ENCODE measurements at places on chromosomes 7 and 10. TPM values are rescaled to one million over a fixed set of nuclear protein-coding genes. Genes with fewer than 3 reads are reported as not detected.

- no peak overlapping the region for H3K27ac ChIP-seq
- no peaks in the 10 kb centered on the region for H3K27me3 ChIP-seq
- no peaks in the 10 kb centered on the region for H3K36me3 ChIP-seq
- DNase-seq = no peak
Observed at GRCh38 chr7:144818511-144818910, 17.3 kb downstream of the TPK1 start.

DNA sequence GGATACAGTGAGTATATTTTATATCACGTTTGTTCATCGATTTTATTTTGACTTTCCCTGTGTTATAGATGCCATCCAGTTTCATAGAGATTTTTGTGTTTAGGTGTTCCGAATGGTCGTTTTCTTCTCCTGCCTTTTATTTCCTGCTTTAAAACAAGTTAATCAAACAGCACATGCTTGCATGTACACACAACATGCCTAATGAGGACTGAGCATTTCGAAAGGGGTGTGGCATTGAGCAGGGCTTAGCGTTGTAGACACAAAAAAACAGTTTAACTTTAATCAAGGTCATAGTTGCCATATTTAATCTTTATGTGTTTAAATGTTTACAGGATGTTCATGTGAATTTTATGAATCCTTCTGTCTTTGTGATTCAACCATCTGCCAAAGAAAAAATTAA is 430.5 kb upstream of the GALNT17 start:
- DNase-seq = no peak
- H3K27me3 ChIP-seq = no peaks in the 10 kb centered on the region
- H3K4me3 ChIP-seq = no peak overlapping the region
- H3K36me3 ChIP-seq = no peaks in the 10 kb centered on the region
- no peaks in the 10 kb centered on the region for H3K4me1 ChIP-seq
- no peak overlapping the region for H3K27ac ChIP-seq

DNA sequence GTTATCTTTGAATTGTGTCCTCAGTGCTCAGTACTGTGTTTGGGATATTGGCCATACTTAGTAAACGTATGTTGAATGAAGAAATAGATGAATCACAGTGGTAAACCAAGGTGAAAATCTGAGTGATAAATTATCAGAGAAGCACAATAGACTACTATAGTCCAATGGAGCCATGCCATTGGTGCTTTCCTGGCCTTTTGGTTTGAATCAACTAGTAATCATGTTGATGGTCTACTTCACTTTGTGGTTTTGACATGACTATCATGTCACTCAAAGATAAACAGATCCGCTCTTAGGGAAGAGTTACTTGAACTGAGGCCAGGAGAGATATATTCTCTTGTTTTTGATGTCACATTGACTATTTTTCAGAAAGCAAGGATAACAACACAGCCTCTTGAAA is 86.1 kb upstream of the IGFBP3 start:
- no peaks in the 10 kb centered on the region for H3K27me3 ChIP-seq
- H3K36me3 ChIP-seq = no peaks in the 10 kb centered on the region
- no peak for DNase-seq

DNA sequence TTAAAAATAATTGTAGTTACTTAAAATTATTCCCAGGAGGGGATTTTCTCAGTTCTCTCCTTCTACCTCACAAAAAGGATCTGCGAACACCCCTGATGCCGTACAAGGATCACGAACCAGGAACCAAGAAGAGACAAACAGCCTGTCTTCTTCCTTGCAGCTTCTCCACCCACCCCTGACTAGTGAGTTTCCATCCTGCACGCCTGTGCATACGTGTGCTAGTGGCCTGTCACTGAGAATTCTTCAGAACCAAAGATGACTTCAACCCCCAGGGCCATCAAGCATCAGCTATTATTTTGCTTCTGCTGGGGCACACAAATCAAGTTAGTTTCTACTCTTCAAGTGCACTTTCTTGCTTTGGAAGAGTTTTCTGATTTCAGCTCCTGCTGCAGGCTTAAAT is 175.5 kb upstream of the KLF6 start:
- no peaks in the 10 kb centered on the region for H3K36me3 ChIP-seq
- DNase-seq = no peak
- no peak overlapping the region for H3K4me3 ChIP-seq
- no peaks in the 10 kb centered on the region for H3K4me1 ChIP-seq
- no peak overlapping the region for H3K27ac ChIP-seq

GRCh38 chr7:7202375-7202720 is 20.0 kb downstream of the C1GALT1 start:
- H3K4me3 ChIP-seq = no peak overlapping the region
- H3K27ac ChIP-seq = no peak overlapping the region
- H3K36me3 ChIP-seq = no peaks in the 10 kb centered on the region
- H3K4me1 ChIP-seq = no peaks in the 10 kb centered on the region

- H3K4me1 ChIP-seq = no peaks in the 10 kb centered on the region
- no peaks in the 10 kb centered on the region for H3K36me3 ChIP-seq
- DNase-seq = no peak
- no peak overlapping the region for H3K27ac ChIP-seq
Observed at GRCh38 chr7:39617005-39617404, 6.4 kb upstream of the RALA start.

BMPR1A gene
- 49.8 TPM for total RNA-seq

OPALIN gene
- not detected for total RNA-seq

Data from breast epithelium (tissue), 4 donors.